Activated CD8-positive, alpha-beta memory T cell treated with anti-CD3 and anti-CD28 coated beads for 4 hours (primary cell): ENCODE measurements at places on chromosomes 4 and X.

GRCh38 chrX:3094261-3094660, 53.0 kb downstream of the ARSF start:
- DNase-seq, result no peak

DNA sequence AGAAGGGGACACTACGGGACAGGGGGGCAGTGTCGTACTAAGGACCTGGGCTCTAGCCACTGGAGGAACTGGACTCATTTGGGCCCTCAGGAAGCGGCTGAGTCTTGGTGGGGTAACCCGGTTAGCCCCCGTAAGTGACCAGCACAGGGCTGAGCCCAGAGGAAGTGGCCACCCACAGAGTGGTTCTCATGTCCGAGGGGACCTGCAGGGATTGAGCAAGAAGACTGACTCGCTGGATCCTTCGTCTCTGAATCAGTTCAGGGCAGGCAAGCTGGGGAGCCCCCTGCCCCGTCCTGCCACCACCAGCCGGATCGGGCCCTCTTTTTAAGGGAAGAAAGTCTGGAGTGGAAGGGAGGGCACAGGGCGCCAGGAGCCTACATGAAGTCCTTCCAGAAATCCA, 719 bp upstream of the BGN start:
- DNase-seq, result no peak

- no peak for DNase-seq
Observed at GRCh38 chr4:113292371-113293042, 243.1 kb downstream of the ANK2 start.

DNA sequence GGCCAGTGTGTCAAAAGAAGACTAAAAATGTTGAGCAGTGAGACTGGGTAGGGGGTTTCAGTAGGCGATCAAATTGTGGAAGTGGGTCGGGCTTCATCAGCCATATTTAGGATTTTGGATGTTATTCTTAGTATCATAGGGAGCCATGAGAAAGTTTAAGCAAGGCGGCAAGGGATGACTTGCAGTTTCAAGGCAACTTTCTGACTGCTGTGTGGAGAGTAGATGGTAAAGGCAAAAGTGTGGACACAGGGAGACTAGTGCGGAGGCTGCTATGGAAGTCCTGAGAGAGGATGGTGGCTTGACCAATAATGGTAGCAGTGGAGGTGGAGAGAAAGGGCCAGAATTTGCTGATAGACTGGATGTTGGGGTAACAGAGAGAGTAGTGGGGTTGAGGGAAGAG, 15.4 kb downstream of the GK start:
- no peak for DNase-seq

- DNase-seq, result no peak
Observed at GRCh38 chrX:129876771-129877305, 29.1 kb upstream of the UTP14A start.

- no peak for DNase-seq
Observed at GRCh38 chr4:57154191-57154590, 44.0 kb upstream of the IGFBP7 start.

- no peak for DNase-seq
Observed at GRCh38 chrX:131521824-131522223, 22.1 kb upstream of the OR13H1 start.

DNA sequence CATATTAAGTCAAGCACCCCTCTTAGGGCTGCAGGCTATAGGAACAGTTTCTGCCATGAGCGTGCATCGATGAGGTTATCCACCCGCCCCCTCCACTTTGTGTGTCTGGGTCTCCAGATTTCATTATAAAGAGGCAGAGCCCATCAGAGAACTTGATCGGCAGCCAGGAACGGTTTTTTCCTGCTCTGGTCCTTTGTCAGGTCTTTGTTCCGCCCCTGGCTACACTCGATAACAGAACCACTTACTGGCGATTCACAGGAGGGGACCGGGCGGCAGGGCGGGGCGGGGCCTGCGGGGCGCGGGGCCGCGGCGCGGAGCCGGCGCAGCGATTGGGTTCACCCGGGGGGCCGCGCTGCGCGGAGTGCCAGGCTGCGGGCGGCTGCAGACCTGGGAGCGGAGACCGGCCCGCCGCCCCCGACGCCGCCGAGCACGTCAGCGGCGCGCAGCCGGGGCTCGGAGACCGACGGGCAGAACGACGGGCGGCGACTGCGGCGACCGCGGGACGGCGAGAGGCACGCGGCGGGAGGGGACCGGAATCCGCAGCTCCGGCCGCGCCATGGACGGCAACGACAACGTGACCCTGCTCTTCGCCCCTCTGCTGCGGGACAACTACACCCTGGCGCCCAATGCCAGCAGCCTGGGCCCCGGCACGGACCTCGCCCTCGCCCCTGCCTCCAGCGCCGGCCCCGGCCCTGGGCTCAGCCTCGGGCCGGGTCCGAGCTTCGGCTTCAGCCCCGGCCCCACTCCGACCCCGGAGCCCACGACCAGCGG, at the start of gene SLC10A4:
TSS of gene SLC10A4 (plus strand) at position 338 of the 771 bp plus-strand sequence. CDS start at position 557, 219 bp downstream.
- no peak for DNase-seq

DNA sequence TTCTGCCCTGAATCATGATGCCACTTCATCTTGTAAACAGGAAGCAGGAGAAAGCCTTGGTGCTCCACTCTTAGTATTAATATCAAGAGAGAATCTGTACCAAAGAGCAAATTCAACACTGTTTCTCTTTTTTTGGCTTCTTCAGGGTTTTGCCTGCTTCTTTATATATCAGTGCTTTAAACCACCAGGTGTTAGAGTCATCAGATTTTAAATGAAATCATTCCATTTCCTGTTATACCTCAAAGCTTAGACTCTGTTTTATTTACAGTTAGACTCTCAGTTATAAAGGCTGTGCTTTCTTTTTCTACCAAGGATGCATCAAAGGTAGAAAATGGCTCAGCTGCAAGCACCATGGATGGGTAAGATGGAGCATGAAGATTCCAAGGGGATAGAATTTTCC, 350.9 kb downstream of the CAMK2D start:
- DNase-seq, result no peak

DNA sequence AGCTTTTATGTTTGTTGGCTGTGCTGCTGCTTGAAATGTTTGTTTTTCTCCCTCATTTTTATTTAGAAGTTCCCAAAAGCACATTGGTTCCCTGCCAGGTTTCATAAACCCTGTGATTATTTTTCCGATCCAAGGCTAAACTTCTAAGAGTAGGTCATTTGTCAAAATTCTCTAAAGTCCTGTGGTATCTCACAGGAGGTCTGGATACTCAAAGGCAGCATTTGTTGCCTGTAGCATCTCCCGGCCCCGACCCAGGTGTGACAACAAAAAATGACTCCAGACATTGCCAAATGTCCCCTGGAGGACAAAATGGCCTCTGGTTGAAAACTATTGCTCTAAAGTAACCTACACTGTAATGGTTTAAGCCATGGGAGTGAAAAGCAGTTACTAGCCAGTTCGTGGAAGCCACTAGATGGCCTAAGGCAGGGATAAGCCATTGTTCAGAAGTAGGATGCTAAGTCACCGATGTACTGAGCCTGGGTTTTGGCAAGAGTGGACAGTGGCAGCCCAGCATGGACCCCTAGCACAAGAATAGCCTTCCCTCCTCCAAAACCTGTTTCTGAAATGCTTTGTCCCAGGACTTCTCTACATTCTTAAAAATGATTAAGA, 256.1 kb downstream of the THOC2 start:
- no peak for DNase-seq

GRCh38 chr4:159150396-159150795, 47.5 kb downstream of the RAPGEF2 start:
- no peak for DNase-seq

DNA sequence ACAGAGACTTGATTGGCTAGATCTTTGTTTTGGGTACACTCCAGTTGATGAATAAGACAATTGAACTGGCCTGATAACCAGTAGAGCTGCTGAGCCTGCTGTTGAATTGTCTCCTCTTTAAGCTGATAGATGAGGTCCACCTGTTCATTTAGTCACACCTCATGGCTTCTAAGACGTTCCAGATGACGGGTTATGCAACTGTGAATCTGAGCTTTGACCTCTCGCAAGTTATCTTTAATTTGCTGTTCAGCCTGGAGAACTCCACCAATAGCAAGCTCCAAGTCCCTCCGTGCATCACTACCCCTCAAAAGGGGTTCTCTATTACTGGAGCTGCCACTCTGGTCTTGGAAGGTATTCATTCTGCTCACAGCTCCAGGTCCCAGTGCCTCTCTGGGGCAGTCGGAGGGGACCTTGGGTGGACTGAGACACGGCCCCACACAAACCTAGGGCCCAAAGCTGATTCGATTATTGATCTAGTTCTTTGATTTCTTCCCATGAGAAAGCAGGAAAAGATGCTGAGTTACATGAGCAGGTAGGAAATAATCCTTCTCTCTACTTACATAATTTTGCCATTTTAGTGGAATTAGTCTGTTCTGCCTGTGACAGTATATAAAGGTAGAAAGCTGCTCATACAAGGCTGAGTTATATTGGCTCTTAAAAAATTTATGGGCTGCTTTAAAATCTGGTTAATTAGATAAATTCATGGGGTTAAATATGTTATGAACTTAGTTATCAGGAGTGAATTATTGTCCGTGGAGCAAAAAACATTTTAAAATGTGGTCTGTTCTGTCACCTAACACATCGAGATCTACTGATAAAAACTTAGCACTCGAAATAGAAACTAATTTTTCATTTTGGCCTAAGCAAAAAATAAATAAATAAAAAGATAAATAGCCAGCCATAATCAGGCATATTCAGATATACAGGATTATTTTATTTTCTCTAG, 6.8 kb downstream of the MMAA start:
- no peak for DNase-seq

GRCh38 chrX:134658002-134658759, at the start of gene PLAC1:
TSS of gene PLAC1 (minus strand) at chrX:134658471. CDS start at chrX:134566682, 91,789 bp downstream.
- DNase-seq, result no peak

DNA sequence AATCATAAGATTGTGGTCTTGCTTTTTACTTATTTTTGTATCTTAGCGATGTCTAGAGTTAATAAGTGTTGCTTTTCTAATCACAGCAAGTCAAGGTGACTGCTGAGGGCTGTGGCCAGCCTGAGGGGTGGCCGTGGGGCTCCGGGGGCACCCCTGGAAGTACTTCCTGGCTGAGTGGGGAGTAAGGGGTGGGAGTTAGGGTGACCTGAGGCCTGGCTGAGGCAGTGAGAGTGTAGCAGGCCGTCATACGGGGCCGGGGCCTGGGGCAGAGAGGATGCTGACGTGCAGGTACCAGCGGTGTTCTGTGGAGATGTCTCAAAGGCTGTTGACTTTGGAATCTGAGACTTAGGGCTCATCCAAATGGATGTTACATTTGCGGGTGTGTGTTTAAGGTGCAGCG, 29.3 kb downstream of the PIGG start:
- DNase-seq, result no peak

GRCh38 chr4:96767815-96768480, 928.1 kb downstream of the PDHA2 start:
- no peak for DNase-seq

- no peak for DNase-seq
Observed at GRCh38 chr4:78185117-78185516, 128.0 kb downstream of the FRAS1 start.

DNA sequence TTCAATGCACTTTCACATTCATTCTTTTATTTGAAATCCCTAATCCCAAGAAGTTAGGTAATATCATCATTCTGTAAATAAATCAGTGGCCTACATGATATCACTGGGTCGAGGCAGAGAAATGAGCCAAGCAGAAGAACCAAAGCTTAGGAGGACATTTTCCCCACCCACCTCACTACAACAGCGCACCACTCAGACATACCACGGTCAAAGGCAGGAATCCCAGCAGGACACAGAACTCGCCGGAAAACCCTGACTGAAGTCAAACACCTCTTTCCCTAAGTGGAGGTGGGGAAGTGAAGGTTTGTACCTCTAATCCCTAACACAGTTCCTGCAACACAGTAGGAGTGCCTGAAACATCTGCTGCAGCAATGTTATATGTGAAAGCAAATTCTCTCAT, 21.5 kb downstream of the RELL1 start:
- no peak for DNase-seq

GRCh38 chr4:133186845-133187244, 37.8 kb downstream of the PCDH10 start:
- no peak for DNase-seq

DNA sequence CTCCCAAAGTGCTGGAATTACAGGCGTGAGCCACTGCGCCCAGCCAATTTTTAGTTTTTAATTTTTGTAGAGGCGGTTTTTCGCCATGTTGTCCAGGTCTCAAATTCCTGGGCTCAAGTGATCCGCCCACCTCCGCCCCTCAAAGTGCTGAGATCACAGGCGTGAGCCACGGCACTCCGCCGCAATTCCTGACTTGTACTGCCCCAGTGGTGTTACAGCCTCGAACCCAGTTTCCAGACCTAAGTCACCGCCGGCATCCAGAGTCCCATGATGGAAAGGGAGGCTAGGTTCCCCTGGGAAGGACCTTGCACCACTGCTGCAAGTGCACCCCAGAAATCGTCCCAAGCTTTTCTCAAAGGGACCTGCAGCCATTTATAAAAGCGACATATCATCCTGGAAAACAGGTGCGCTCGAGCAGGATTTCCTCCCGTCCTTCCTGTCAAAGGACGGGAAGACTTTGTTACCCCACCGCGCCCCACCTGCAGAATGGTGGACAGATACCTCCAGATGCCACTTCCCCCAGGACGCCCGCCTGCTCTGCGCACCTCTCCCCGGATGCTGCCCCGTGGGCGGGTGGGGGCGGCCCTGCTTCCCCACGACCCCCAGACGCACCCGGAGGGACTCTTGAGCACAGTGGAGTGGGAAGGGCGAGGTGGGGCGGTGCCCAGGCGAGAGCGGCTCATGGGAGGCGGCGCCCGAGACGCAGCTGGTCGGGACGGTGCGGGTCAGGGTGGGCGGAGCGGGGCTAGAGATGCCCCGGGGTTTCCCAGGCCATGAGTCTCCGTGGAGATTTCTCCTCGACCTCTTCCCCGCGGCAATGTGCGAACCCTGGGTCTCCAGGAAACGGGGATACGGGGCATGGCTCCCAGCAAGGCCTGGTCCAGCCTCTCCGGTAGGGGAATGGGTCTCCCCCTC, 947 bp upstream of the RPL10 start:
- DNase-seq, result no peak

DNA sequence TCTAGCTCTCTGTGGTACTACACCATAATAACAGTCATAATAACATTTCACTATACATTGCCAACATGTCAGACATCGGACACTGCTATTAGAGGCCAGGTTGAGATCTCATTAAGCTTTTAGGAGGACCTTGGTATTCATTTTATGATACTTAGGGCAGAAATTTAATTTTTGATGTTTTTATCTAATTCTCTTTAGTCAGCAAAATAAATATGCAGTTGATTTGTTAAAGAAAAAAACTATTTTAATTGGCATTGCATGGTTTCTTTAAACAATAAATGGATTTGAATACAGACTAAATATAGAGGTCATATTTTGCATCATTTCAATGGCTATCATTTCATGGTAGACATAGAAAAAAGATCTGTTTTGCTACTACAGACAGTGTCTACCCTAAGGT, 308.7 kb downstream of the PRDM5 start:
- no peak for DNase-seq

GRCh38 chrX:70998411-70999027, 67.6 kb upstream of the SLC7A3 start:
- no peak for DNase-seq
